Non-pigmented ciliary epithelial cell (primary cell): ENCODE measurements at places on chromosomes 4 and X.

DNA sequence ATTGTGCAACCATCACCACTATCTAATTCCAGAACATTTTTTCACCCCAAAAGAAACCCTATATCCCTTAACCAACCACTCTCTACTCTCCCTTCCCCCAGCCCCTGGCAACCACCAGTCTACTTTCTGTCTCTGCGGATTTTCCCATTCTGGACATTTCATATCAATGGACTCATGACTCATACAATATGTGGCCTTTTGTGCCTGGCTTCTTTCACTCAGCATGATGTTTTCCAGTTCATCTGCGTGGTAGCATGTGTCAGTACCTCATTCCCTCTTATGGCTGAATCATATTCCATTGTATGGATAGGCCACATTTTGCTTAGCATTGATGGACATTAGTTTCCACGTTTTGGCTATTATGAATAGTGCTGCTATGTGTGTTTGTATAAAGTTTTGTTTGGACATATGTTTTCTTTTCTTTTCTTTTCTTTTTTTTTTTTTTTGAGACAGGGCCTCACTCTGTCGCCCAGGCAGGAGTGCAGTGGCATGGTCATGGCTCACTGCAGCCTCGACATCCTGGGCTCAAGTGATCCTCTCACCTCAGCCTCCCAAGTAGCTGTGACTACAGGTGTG, 335.4 kb downstream of the BCOR start:
- DNase-seq = peak; percentile 61

DNA sequence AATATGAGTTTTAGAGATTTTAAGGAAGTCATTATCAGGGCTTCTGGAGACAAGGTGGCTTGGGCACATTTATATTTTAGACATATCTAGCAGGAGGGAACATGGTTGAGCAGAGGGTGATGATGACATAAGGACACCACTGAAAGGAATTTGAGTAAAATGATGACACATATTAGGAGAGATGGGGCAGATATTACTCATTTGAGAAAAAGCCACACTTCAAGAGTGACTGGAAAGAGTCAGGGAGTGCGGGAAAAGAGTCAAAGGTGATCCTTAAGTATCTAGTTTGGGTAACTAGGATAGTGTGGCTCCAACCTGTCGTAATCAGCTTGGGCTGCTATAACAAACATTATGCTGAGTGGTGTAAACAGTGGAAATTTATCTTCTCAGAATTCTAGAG, 377.7 kb downstream of the PACRGL start:
- no peak for DNase-seq

- DNase-seq = no peak
Measured at GRCh38 chr4:166655231-166655630, 579.1 kb downstream of the SPOCK3 start.

DNA sequence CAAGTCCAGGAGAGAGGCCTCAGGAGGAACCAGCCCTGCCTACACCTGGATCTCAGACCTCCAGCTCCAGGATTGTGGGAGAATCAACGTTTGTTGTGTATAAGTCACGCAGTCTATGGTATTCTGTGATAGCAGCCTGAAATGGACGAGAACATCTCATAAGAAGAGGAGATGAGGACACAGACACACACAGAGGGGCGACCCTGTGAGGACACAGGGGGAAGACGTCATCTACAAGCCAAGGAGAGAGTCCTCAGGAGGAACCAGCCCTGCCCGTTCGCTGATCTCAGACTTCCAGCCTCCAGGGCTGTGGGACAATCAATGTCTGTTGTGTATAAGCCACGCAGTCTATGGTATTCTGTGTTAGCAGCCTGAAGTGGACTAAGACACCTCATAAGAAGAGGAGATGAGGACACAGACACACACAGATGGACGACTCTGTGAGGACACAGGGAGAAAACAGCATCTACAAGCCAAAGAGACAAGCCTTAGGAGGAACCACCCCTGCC, 20.3 kb downstream of the P2RY8 start:
- no peak for DNase-seq

GRCh38 chrX:71366674-71367256, 608 bp downstream of the TAF1 start:
- DNase-seq = no peak

- DNase-seq = no peak
Measured at GRCh38 chr4:149202117-149202516, 613.5 kb downstream of the IQCM start.

GRCh38 chr4:84792366-84793301, 173.9 kb downstream of the WDFY3 start:
- DNase-seq = no peak

- peak; percentile 45 for DNase-seq
Measured at GRCh38 chr4:124711471-124712371, 811 bp downstream of the ANKRD50 start.

GRCh38 chrX:110363244-110363643, 4.6 kb downstream of the RTL9 start:
- DNase-seq = no peak

- DNase-seq = no peak
Measured at GRCh38 chr4:6273661-6273990, 4.0 kb downstream of the WFS1 start.

DNA sequence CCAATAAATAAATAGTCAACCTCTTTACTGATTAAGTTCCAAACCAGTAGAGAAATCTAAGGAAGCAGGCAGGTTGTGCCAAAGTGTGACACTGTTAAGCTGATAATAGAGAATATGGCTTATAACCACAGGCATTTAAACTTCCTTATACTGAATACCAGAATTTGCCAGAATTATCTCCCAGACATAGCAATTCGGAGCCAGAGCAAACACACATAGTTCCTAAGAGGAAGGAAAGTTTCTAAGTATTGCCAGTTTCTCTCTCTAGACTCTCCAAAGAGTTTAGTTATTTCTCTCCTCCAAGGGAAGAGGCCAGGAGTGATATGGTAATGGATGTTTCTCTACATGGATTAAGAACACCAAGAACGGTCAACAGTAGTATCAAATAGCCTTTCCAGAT, 191.7 kb upstream of the CPEB2 start:
- no peak for DNase-seq

- peak; percentile 75 for DNase-seq
Measured at GRCh38 chr4:123396307-123397143, at the start of gene SPRY1. Gene SPRY1 (plus strand): TSS chr4:123396795. CDS start chr4:123401592, 4,797 bp downstream.

DNA sequence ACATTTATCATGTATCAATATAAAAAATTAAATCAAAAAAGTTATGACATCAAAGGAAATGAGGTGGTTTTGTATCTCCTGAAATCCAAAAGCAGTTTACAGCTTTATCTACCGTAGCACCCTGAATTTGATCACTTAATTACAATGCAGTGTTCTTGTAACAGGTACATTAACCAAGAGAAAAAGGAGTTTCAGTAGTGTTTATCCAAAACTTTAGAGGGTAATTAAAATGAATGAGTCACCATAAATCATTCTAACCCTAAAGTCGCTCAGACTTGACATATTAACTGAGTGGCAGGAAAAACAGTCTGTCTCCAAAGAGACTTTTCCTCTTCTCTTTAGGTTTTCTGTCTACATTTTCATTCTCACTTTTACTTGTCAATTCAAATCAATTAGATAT, 907.6 kb upstream of the EPHA5 start:
- no peak for DNase-seq

- DNase-seq = peak; percentile 38
Measured at GRCh38 chr4:57249083-57249482, 138.9 kb upstream of the IGFBP7 start.

DNA sequence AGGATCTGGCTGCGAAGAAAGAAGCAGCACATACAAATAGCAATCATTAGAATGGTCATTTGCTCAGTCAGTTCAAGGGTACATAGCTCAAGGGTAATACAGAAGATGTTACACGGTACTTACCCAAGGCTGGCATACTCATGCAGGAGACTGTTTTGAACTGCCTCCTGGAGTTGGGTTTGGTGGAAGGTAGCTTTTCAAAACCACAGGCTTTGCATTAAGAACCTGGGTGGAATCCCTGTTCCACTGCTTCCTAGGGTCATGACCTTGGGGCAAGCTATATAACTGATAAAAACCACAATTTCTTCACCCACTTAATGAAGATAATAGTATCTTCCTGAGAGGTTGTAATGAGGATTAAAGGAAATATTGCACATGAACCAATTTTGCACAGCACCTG, 36.5 kb downstream of the TBC1D9 start:
- DNase-seq = no peak

- DNase-seq = no peak
Measured at GRCh38 chr4:150038335-150039076, 39.7 kb upstream of the DCLK2 start.

DNA sequence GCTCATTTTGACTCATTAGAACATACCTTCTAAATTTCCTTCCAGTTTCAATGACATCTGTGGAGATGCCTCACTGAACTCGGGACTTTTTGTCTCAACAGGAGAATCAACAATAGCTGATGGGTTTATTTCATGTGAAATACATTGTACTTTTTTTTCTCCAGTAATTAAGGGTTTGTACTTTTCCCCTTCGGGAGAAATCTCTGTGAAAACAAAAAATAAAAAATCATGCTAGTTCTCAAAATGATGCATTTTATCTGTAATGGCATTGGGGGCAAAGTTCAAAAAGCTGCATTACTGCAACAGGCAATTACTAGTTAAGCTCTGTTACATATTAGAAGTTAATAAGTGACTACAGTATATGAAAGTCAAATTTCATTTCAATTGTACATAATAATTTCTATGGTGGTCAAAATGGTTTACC, 167.3 kb upstream of the SH3RF1 start:
- DNase-seq = no peak

DNA sequence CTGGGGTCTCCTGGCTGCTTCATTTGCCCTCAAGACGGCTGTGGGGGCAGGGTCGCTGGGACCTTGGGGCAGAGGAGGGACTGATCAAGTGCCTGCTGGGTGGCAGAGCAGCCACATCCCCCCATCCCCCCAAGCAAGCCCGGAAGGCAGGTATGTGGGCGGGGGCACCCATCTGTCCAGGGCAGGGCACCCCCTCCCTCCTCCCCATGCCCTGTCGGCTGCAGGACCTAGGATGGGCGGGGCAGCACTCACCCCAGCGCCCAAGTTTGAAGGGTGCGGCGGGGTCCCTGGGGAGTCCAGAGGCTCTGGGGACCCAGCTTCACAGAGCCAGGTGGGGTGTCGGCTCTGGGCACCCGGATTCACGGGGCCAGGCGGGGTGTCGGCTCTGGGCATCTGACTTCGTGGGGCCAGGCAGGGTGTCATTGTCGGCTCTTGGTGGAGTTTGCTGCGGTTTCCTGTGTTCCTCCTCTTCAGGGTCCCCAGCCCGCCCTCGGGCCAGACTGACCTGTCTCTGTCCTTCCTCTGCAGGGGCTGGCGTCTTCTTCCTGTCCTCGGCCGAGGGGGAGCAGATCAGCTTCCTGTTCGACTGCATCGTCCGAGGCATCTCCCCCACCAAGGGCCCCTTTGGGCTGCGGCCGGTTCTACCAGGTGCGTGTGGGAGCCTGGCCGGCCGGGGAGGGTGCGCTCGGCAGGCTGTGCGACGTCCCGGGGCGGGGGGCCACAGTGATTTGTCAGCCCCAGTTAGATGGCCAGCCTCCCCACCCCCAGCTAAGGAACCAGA, 22.1 kb downstream of the DOK7 start:
- no peak for DNase-seq

DNA sequence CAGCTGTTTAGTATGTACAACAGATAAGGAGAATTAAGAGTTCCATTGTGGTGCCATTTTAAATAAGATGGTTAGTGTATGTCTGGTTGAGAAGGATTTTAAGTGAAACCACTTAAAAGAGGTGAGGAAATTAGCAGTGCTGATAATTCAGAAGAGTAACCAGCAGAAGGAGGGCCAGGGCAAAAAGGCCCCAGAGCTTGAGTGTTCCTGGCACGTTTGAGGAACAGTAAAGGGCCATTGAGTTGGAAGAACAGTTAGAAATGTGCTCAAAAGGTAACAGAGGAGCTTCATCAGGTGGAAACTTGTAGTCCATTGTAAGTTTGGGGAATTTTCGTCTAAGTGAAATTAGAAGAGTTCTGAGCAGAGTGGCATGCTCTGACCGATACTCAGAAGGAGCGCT, 606.2 kb upstream of the ZFP42 start:
- DNase-seq = no peak

DNA sequence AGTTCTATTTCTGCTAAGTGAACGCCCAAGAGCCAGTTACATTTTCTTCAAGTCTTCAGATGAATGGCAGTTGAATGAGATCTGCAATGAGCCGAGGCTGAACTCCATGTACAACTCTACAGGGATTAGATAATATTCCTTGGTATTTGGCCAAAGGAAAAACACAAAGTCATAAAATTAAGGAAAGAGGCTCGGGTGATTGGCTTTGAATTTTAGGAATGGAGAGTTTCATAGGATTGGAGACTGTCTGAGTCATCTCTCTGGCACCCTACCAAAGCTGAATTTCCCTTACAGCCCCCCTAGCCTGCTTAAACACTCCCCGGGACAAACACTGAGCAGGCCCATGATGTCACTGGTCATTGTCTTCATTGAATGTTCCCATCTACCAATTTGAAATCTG, 188.0 kb upstream of the C1QTNF7 start:
- no peak for DNase-seq

GRCh38 chr4:102551958-102552565, 50.9 kb downstream of the NFKB1 start:
- DNase-seq = no peak

- no peak for DNase-seq
Measured at GRCh38 chr4:24262084-24262483, 322.3 kb downstream of the DHX15 start.

DNA sequence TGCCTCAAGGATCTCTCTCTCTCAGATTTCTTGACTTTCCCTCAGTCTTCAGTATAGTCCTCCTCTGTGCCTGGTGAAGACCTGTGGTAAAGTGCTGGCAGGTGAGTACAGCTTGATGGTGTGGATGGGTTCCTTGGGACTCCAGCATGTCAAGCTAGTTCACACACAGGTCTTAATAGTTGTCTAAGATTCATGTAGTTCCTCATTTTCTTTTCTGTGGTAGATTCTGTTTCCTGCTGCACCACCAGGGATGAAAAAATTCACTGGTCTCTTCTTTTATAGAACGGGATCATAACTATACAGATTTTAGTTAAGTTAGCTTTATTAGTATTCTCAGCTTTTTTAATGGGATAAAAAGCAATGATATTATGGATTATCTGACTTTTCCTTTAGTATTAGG, 32.5 kb upstream of the PAQR3 start:
- DNase-seq = no peak

DNA sequence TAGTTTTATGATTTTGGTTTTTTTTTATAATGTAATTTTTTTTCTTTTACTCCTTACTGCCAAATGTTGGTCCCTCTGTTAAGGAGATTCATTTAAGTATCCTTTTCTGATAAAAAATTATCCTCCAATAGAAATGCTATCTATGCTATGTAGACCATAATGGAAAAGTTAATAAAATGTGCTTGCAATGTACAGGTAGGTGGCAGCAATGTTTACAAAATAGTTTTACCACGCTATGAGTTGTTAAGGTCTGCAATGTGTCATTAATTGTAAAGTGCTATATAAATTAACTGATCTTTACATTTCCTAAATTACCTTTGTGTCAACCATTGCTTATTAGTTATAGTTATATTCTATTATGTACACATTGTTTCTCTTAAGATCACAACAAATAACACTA, 3.8 kb upstream of the CENPC start:
- DNase-seq = no peak

- DNase-seq = no peak
Measured at GRCh38 chrX:109843963-109844751, 111.1 kb upstream of the ACSL4 start.

- no peak for DNase-seq
Measured at GRCh38 chr4:71460371-71460770, 121.6 kb downstream of the SLC4A4 start.

GRCh38 chr4:4422856-4423499, 36.1 kb downstream of the NSG1 start:
- no peak for DNase-seq
